Transverse colon (tissue), 4 donors: ENCODE measurements at places on chromosomes 1 and 21. TPM values are rescaled to one million over a fixed set of nuclear protein-coding genes. Genes with fewer than 3 reads are reported as not detected.
A peak's percentile ranks its signal among the peaks of the same experiment; 100 is the strongest.

DNA sequence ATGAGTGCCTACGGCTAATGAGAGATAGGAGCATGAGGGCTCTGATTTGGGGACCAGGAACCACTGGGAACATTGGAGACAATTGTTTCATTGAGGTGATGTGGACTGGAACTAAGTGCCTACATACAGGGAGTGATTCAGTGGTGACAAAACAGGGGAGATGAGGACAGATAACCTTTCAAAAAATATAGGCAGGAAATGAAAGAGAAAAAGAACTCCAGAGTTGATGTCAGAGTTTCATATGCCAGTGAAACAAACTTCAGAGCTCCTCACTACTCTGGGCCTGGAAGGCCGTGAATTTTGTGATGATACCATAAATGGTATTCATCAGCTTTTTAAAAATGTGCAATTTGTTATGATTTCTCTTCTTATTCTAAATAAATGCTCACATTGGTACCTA is 39.3 kb downstream of the FASLG start:
- DNase-seq, result no peak

- no peak for DNase-seq
These were observed 4.0 kb downstream of the KRTAP10-1 start for GRCh38 chr21:44535963-44536362.

GRCh38 chr1:35707601-35708440 is 10.9 kb downstream of the C1orf216 start:
- DNase-seq, result peak; percentile 35

The SPAG17 gene
- total RNA-seq, result not detected

- DNase-seq, result no peak
These were observed 486.3 kb downstream of the TTLL7 start for GRCh38 chr1:83512373-83513193.

- DNase-seq, result no peak
These were observed 55.7 kb downstream of the HLCS start for GRCh38 chr21:36910581-36911307.

GRCh38 chr1:69737527-69738185 is 169.9 kb downstream of the LRRC7 start:
- no peak for DNase-seq

The ARHGEF11 gene
- total RNA-seq, result 55.7 TPM

DNA sequence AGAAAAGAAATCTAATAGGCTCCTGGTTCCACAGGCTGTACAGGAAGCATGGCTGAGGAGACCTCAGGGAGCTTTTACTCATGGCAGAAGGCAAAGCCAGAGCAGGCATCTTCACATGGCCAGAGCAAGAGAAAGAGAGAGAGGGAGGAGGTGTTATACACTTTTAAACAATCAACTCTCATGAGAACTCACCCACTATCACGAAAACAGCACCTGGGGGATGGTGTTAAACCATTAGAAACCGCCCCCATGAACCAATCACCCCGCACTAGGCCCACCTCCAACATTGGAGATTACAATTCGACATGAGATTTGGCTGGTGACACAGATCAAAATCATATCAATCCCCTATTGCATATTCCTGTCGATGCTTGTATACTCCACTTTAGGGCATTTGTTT is 93.5 kb downstream of the MRPL39 start:
- DNase-seq, result no peak

The NMNAT2 gene
- 0.48 TPM for total RNA-seq

- no peak for DNase-seq
These were observed 369.7 kb downstream of the MATN1 start for GRCh38 chr1:30353637-30354036.

GRCh38 chr1:230570724-230571360 is 71.4 kb upstream of the COG2 start:
- peak; percentile 52 for DNase-seq

- DNase-seq, result no peak
These were observed 45.3 kb downstream of the KCTD3 start for GRCh38 chr1:215612391-215612790.

The KCNJ15 gene
- total RNA-seq, result 0.14 TPM

The ZNF281 gene
- 7.5 TPM for total RNA-seq

The DFFA gene
- 15.8 TPM for total RNA-seq

GRCh38 chr1:63902844-63903589 is 129.2 kb downstream of the ROR1 start:
- no peak for DNase-seq

- DNase-seq, result no peak
These were observed 73.1 kb downstream of the GREM2 start for GRCh38 chr1:240538776-240539430.

The GCSAML gene
- 0.14 TPM for total RNA-seq

- DNase-seq, result no peak
These were observed 2.7 kb downstream of the CD34 start for GRCh38 chr1:207908107-207908734.

DNA sequence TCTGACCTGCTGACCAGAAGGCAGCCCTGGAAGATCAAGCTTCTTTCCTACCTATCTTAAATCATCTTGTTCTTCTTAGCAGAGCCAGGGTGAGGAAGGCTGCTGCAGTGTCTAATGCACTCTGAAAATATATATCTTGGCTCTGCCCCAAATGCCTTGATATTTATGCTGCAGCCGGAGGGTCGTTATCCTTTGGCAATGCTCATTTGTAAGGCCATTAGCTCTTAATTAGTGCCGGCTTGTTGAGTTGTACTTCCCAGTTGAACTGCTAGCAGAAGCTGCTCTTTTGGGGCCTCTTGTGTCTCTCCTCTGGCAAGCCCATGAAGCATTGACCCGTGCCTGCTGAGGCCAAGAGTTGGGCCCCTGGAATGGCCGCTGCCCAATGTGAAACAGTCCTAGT is 4.2 kb upstream of the GNL2 start:
- no peak for DNase-seq

DNA sequence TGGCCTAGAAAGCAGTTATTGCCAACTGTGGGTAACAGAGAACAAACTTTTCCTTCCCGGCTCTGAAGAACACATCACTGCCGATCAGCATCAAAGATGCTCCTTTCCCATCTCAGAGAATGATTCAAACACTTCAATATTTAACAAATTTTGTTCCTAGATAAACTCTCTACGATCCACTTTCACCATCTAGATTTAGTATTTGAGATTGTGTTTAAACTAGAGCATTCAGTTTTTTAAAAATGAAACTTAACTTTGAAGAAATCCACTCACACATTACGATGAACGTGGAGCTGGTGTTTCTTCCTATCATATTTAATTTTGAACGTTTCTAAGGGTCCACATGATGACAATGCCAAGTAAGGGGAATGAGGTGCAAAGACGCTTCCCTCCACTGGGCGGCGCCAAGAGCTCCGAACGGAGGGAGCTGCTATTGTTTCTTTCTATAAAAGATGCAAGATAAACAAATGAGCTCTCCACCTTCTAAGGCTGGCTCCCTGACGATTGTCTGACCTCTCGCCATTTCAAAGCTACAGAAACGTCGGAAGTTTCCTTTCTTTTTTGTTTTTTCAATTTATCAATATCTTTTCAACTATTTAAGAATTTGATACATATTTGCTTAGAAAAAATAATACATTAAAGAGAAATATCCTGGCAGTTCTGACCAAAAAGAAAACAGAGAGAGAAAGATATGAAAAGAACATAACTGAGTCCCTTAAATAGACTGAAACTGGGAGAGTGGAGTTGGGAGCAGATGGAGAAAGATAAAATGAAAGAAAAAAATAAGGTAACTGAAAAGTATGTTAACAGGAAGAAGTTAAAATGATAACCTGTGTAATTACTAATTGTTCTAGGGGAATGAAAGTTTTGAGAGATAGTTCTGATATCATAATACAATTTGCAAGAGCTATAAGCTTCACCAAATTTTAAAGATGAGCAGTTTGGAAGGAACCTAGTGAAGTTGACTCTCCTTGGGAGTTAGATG is 4.4 kb upstream of the BARHL2 start:
- DNase-seq, result peak; percentile 58

DNA sequence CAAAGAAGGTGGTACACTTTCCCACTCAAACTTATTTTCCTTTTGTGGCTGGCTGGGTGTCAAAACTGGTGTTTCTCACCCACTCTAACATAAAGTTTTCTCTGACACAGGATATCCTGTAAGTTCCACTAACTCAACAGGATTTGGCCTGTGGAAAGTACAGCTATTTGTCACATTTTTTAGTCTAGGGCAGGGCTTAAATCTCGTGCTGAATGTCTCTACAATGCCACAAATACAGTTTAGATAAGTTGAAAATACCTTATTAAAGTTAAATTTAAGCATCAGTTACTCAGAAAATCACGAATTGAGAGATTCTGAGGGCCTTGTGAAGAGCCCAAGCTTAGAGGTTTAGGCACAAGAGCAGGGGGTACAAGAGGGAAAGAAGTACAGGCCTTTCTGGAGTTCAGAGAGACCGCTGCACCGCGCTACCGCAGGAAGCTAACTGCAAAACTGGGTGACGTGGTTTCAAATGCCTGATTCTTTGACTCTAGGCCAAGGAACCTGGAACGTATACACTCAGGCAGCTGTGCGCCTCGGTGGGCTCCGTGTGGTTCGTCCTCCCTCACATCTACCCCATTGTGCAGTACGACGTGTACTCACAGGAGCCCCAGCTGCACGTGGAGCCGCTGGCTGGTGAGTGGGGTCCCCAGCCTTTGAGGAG is 23.4 kb upstream of the PWP2 start:
- DNase-seq, result no peak

DNA sequence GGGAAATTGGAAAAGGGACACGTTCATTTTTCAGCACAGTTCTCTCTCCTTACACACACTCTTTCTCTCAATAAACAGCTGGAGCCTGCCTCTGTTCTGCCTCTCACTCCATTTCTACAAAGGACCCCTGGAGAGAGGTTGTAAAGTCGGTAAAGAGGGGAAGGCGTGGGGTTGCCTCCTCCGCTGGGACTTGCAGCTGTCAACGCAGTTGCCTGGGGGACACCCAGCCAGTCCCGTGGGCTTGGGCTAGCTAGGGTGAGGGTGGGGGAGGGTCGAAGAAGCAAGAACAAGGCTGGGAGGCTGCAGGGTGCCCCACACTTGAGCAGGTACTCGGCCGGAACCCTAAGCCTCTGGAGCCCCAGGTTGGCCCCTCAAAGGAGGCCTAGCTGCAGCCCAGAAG is 27.6 kb downstream of the C1orf216 start:
- DNase-seq, result no peak

GRCh38 chr1:181083842-181084605 is 4.5 kb upstream of the IER5 start:
- peak; percentile 71 for DNase-seq

- peak; percentile 30 for DNase-seq
These were observed 1.3 kb downstream of the POGK start for GRCh38 chr1:166840309-166841274.

GRCh38 chr1:117147856-117148588 is 26.5 kb upstream of the TRIM45 start:
- no peak for DNase-seq

DNA sequence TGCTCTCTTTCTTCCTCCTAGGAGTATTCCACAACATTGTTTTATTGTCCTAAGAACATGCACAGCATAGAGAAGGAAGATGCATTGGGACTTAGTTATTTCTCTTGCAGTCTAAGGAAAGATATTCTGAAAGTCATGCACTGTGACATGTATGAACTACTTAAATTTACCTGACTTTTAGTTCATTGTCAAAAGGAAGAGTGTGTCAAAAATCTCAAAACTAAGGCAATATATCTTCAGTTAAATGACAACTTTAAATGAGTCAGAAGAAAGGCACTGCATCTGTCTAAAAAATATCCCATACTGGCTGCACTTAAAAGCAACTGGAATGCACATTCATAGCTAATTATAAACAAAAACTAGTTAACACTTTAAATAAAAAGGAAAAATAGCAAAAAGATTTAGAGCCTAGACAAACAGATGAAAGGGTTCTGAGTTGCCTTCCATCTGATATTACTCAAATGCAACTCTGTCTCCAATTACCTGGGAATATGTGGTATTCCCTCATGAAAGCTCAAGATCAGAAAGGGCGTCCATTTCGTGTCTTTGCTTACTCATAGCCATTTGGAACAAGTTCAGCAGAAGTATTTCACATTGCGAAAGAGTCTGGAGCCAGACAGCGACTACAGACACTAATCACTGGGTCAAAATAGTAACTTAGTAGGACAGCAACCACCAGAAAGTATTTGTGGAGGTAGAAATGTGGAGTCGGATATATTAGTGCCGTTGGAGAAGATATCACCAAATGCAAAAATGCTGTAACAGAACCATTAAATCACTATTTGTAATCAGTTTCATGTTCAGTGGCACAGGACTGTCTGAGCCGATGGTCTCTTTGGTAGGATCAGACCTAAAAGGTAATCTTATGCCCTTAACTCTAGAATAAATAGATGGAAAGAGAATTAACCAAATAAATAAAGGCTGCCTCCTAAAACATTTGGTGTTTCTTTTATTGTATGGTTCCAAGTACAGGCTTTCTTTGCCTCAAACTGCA is 225.7 kb downstream of the GREM2 start:
- no peak for DNase-seq

The SPRR2D gene
- not detected for total RNA-seq

- DNase-seq, result peak; percentile 26
These were observed 14.0 kb upstream of the NCF2 start for GRCh38 chr1:183604038-183604808.

DNA sequence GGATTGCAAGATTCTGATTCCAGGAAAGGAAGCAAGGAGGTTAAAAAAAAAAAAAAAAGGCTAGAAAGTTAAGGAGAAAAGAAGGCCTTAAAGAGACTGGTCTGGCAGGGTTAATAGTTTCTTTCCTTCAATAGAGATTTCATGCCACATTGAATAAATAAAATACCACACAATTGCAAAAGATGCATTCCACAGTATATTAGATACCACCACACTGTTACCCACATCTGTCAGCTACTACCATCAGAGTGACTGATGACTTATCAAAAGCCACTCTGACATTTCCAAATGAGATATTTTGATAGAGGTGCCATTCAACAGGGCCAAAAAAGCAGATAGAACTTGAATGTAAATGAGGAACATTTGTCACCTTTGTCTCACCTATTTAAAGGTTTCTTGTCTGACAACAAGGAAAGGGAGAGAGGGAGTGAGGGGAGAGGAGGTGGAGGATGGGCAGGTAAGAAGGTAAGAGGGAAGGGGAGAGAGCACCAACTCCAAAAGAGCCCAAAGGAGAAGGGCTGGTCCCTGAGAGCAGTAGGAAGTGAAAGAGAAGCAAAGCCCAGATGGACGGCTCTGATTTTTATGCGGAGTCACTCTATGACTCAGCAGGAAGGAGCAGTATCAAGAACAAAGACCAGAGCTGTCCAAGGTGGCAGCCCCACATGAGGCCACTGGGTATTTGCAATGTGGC is 38.3 kb downstream of the LRRN2 start:
- DNase-seq, result peak; percentile 44

GRCh38 chr1:172517545-172517944 is 15.4 kb upstream of the SUCO start:
- no peak for DNase-seq

GRCh38 chr1:32122151-32122550 is 14.3 kb downstream of the KPNA6 start:
- no peak for DNase-seq

- DNase-seq, result peak; percentile 22
These were observed 43.2 kb upstream of the PBX1 start for GRCh38 chr1:164515711-164516331.

DNA sequence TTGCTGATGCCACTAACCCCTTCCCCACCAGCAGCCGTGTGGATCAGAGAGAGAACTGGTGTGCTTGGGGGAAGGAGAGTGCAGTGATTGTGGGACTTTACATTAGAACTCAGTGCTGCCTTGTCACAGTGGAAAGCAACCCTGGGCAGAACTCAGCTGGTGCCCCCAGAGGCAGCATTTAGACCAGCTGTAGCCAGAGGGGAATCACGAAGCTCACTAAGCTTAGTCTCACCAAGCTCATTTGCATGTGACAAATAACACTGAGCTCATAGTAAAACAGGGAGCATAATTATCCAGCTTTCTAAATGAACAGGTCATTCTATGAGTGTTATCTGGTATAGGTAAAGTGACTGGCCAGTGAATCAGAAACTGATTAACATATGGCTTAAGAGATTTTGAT is 9.8 kb upstream of the SMAP2 start:
- DNase-seq, result no peak

GRCh38 chr1:116553386-116554115 is 17.3 kb downstream of the CD58 start:
- no peak for DNase-seq
